ENCODE measurements at places on chromosomes 7 and 10.

DNA sequence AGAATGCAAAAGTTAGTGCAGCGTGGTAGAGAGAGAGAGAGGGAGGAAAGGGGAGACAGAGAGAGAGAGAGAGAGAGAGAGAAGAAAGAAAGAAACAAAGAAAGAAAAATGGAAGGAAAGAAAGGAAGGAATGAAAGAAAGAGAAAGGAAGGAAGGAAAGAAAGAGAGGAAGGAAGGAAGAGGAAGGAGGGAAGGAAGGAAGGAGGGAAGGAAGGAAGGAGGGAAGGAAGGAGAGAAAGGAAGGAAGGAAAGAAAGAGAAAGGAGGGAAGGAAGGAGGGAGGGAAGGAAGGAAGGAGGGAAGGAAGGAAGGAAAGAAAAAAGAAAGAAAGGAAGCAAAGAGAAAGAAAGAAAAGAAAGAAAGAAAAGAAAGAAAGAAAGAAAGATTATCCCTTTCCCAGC lies 209.8 kb upstream of the MYO3A start:
- DNase-seq: no peak

GRCh38 chr7:91034459-91035368 lies 229.5 kb upstream of the FZD1 start:
- peak; percentile 45 for DNase-seq

GRCh38 chr7:130440527-130441365 lies at the start of gene CEP41:
Gene CEP41, minus strand, starts transcription at chr7:130441016. Its CDS starts 50 bp downstream, at chr7:130440966.
- peak; percentile 97 for DNase-seq

DNA sequence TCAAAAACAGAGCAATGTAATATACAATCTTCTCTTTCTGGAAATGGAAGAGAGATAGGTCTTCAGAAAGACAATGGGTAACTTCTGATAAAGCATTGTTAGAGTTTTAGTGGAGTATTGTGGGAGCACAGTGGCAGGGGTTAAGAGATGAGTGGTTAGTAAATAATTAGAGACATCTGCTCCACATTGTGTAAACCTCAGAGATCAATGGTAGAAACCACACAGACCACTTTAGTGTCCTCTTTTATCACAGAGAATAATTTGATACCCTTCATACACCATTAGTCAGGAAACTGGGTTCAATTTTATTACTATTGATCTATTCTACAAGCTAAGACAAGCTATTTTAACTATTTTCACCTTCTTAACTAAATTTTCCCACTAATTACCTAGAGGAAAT lies 35.9 kb upstream of the MAGI2 start:
- DNase-seq: no peak

DNA sequence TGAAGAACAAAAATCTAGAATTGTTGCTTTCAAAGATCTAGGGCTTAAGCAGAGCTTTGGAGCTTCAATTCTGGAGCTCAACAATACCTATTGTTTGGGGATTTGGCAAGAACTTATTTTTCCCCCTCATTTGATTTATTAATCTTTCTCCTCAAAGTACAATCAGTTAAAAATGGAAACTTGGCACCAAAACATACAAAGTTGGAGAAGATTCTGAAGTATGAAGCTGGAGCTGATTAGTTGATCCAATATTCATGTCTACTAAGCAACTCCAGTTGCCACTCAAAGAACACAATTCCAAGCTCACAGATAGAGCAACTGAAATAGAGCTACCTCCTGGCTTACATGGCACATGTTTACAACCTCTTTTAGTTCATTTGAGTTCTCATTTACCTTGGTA lies 3.8 kb downstream of the FAM13C start:
- no peak for DNase-seq

DNA sequence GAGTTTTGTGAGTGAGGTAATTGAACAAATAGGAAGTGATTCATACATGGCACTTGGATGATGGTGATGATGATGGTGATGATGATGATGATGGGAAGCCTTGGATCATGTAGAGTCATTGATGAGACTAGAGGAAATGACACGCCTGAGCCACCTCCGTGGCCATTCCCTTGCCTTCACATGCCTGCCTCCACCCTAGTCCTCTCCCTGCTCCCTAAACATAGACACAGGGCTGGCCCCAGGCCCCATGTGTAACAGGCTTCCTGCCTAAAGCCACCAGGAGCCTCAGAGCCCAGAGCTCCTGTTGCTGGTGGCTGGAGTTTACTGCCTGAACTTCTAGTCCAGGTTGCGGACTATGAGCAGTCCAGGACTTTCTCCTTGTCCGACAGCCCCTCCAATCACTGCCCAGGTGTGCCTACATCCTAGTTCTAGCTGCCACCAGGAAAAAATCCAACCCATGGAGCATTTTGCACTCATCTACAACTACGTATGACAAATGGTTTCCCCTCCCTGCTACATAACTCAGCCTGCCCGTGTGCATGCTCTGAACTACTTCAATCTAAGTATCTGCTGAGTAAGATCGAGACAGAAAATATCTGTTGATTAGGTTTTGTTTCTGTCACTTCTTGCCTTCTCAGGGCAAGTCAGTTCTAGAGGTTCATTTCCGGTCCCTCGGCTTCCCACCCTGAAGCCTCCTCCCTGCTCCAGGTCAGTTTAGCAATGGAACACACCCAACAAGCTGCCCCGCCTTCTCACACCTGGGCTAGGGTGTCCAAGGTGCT lies 35.5 kb upstream of the KDM7A start:
- peak; percentile 88 for DNase-seq

GRCh38 chr7:3955026-3955425 lies 654.0 kb downstream of the SDK1 start:
- DNase-seq: no peak

All from suppressor macrophage treated with lipopolysaccharide for 4 hours (primary cell).